ENCODE measurements at places on chromosomes 4 and X.

GRCh38 chrX:128518508-128518907, 466.3 kb upstream of the ACTRT1 start:
- no peak for DNase-seq

DNA sequence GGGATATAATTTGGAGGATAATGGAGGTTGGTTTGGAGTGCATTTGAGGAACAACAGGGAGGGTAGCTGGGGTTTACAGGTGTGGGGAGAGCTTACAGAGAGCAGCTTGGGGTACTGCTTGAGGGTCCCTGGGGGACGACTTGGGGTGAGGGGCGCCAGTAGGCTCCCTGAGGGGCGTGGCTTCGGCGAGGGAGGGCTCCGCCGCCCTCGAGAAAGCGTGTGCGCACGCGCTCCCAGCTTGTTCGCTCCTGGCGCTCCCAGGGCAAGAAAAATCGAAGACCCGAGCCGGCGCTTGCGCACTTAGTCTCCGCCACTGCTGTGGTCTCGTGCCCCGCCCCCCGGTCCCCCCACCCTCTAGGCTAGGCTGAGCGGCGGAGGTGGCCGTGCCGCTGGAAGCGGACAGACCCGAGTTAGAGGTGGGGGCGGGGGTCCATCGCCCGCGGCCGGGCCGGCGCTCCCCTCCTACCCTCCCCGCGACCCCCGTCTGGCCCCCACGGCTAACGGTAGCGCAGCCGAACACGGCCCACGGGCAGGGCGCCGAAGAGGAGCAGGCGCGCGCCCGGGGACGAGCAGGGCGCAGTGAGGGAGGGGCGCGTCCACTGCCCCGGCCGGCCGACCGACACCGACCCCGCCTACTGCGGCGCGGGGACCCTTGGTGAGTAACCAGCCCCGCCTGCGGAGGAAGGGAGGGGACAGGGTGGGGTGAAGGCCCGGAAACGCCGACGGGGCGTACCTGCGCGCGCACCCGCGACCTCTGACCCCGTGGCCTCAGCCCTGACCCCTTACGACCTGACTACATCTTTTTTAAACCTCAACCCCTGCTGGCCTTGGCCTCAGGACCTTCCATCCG, 5.4 kb upstream of the CCDC120 start:
- DNase-seq: peak; percentile 66

DNA sequence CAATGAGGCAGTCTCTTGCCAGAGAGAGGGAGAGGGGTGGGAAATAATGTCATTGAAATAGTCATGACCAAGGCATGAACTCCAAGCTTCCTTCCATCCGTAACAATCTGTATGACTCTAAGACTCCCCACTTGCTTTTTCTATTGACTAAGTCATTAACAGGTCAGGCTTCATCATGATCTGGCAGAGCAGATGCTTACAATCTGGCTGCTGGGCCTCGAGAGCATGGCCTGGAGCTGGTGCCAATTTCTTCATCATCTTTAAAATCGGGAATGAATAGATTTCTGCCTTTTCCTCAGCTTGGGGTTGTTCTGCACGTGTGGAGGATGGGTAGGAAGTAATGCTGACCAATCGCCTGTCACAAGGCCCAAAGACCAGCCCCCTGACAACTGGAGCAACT, 280.6 kb upstream of the CLNK start:
- DNase-seq: no peak

DNA sequence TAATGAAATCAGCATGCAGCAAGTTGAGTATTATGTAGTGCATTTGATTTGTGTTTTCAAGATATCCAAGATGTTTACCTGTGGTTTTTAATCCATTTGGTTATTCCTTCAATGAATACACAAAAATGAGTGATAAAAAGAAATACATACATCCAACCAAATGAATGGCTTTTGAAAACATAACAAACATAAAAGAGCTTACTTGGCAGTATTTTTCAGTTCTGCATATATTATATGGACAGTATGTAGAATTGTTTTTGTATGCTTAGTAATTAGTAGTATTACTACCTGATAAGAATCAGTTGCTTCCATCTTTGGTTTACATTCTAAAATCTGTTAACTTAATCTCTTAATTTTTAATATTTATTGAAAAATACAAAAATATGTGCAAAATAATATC, 908.9 kb upstream of the AGA start:
- no peak for DNase-seq

DNA sequence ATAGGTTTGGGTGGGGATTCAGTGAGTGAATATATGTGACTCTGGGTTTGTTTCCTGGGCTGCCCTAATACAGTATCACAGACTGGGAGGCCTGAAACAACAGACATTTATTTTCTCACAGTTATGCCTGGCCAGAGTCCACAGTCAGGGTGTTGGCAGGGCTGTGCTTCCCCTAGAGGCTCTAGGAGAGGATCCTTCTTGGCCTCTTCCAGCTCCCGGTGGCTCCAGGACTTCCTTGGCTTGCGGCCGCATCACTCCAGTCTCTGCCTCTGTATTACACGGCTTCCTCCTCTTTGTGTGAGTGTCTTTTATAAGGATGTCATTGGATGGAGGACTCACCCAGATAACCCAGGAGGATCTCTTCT, 5.2 kb upstream of the JAKMIP1 start:
- no peak for DNase-seq

DNA sequence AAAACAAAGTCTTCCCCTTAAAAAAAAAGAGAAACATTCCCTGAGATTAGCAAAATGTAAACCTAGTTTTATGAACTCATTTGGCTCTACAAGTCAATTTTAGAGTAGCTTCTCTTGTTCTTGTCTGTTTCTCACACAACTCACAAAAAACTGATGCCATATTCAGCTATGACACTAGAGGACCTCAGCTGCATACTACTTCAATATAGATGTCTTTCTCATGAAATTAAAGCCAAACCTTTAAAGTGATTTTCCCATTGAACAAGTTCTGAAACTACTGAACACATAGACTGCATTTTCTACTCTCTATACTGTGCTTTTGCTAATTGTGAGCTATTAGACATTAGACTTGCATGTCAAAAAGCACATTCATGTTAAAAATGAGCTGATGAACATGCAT, 49.8 kb downstream of the TBCK start:
- DNase-seq: no peak

GRCh38 chrX:41258871-41259270, 75.1 kb upstream of the DDX3X start:
- DNase-seq: no peak

DNA sequence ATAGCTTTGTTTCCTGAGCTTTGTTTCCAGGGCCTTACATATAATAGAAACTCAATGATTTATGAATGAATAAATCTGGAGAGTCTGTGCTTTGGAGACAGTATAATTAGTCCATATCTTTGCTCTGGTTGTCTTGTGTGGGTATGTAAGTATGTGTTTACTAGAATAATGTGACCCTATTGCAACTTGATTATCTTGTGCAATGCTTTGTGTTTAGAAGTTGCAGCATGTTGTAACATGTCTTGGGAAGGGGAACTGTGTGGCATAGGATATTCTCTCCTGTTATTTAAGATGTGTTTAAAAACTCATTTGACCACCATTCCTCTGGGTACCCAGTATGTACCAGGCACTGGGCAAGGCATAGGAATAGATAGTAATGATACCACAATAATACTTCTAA, 6.1 kb downstream of the SPATA18 start:
- DNase-seq: no peak

DNA sequence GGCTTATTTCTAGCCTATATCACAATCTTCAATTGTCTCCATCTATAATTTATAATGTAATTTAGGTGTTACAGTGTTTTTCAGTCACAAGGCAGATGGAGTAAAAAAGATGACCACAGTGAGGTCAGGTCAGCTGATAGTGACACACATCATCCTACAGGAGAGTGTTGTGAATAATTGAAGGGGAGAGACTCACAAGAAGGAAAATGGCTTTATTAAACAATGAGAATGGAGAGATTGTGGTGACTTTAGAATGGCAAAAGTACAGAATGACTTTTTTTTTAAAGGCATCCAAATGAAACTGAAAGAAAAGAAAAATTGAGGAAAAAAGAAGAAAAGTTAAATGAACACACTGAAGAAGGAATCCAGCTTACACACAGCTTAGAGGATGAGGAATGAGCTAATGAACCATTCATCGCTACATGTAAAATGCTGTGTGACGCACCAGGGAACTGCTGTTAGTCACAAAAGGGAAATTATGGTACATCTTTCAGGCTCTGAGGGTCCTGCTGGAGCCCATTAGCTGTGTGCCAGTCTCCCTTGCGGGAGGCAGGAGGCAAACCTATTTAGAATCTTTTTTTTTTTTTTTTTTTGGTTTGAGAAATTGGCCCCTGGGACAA, 56.6 kb downstream of the SPRY1 start:
- no peak for DNase-seq

DNA sequence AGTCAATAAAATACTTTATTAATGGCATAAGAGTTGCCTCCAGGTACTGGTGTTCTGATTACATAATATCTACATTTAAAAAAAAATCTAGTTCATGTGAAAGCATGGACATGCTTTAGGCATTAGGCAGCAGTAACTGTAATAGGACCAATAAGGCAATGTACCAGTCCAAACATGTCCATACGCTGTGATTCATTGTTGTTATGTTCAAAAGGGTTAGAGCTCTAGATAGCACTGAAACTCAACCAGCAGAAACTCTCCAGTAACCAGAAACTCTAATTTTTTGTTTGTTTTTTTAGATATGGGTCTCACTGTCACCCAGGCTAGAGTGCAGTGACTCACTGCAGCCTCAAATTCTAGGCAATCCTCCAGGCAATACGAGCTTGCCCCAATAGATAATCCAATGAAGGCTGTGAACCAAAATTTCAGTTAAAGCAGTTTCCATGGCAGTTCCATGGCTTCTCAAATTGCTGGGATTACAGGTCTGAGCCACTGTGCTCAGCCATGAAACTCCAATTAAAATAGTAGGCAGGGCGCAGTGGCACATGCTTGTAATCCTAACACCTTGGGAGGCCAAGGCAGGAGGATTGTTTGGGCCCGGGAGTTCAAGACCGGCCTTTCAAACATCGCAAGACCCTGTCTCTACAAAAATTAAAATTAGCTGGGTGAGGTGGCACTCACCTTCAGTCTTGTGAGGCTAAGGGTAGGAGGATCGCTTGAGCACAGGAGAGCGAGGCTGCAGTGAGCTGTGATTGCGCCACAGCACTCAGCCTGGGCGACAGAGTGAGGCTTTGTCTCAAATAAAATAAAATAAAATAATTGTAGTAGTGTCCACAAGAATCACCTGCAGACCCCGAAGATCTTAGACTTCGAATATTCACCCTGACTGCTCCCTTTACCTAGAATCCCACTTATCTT, 36.3 kb downstream of the MGARP start:
- DNase-seq: no peak

GRCh38 chrX:66919280-66919832, 280.5 kb upstream of the EDA2R start:
- DNase-seq: no peak

- no peak for DNase-seq
These were observed 66.9 kb downstream of the CISD2 start for GRCh38 chr4:102935716-102936115.

GRCh38 chr4:70915036-70915815, 13.1 kb downstream of the MOB1B start:
- DNase-seq: no peak

DNA sequence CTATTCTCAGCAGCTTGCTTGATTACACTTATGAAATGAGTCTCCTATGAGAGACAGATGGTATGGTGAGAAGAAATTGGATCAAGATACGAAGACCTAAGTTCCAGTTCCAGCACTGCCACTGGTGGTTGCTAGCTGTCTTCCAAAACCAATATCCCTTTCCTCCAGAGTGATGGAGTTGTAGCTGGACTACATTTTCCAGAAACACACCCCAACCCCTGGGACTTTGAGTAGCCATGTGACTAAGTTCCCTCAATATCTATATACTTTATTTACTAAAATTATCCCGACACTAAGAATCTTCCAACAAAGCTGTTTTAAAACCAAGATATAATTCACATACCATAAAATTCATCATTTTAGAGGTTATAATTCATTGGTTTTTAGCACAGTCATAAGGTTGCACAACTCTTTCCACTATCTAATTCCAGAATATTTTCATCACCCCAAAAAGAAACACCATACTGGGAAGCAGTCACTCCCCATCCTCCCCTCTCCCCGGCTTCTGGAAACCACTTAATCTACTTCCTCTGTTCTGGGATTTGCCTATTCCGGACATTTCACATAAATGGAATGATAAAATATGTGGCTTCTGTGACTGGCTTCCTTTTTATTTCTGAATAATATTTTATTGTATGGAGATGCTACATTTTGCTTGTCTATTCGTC, 118.0 kb downstream of the MANBA start:
- DNase-seq: no peak

- no peak for DNase-seq
These were observed 315.7 kb downstream of the FBXW7 start for GRCh38 chr4:152220201-152220666.

DNA sequence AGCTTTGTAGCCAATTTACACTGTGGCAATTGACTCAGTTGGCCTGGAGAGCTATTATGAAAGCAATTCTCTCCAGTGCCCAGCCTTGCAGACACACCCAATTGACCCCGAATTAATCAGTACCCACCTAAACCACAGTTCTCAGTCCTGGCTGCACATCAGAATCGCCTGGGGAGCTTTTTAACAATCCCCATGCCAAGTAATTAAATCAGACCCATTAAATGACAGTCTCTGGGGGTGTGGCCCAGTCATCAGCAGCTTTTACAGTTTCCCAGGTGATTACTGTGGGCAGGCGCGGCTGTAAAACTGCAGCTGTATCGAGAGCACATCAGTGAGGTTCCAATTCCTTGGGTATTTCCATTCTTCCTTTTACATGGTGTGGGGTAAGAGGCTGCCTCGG, 460.9 kb upstream of the FAT1 start:
- no peak for DNase-seq

DNA sequence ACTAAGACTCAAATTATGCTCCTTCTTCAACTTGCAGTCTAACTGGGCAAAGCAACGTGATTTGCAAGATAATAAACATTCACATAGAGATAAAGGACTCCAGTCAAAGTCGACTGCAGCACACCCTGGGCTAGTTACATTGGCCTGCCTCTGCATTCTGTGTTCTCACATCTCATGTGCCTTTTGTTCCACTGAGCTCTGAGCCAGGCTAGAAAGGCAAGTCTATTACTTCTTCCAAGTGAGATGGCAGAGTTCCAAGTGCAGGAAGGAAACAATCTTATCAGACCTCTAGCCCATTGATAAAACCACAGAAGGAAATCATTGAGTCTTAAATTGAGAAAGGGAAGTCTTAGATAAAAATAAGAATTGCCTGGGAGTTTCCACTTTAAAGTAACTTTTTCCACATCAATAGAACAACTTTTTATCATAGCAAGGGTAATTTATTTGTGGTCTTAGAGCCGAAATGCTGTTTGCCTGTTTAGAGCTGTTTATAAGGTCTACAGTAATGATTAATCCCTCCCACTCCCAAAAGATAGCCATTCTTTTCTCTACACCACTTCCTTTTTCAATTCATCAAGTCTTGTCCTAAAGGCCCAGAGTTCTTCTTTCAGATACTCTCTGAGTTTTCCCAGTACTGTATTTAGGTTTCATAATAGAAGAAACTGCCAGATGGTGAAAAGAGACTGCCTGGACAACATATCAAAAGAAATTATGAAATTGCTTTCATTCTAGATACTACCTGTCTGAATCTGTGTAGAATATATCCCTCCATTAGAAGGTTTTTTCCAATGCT, 200.2 kb downstream of the GUCY2F start:
- DNase-seq: no peak

GRCh38 chr4:59127743-59128142, 2017.6 kb upstream of the IGFBP7 start:
- no peak for DNase-seq

GRCh38 chrX:41180194-41180908, 95.1 kb downstream of the USP9X start:
- DNase-seq: peak; percentile 52
